ENCODE measurements at places on chromosomes 5 and 9.

DNA sequence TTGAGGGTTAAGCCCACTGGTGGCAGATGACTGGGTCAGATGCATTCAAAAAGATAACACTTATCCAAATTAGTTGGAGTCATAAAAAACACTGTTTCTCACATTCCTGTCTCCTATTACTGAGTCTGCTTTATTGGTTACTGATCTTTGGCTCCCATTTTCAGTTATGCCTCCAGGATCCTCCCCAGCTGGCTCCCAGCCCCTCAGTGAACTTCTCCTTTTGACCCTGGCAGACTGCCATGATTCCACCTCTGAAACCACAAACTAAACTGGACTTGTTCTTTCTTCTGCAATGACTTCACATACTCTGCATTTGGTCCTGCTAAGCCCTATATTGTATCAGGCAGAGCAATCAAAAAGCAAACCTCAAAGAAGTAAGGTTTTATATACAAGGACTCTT, 860.8 kb upstream of the DMAC1 start:
- DNase-seq = no peak

- DNase-seq = no peak
Measured at GRCh38 chr5:73022471-73023169, 66.8 kb downstream of the FCHO2 start.

DNA sequence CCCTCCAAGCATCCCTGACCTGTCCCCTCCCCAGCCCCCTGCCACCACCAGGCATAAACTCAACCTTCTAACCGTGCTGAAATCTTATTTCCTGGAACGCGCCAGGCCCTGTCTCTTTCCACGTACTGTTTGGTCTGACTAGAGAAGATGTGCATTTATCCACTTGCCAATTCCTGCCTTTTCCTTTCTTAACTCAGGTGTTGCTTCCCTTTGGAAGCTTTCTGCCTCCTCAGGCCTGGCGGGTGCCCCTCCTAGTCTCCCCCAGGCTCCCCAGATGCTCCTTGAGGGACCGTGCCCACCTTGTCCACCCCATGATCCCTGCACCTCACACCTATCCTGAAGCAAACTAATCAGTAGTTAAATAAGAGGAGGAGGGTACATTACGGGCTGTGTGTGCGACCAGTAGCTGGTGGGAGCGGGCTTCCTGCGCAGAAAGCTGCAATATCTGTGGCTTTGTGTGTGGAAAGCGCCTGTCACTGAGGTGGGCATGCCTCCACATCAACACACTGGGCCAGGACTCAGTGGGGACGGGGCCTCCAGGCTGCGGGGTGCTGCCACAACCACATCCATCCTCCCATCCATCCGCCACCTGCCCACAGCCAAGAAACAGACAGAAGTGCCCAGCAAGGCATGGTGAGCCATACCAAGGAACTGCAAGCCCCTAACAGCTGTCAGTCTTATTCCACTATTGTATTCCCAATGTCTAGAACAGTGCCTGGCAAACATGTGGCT, 73.5 kb downstream of the COL23A1 start:
- DNase-seq = no peak

DNA sequence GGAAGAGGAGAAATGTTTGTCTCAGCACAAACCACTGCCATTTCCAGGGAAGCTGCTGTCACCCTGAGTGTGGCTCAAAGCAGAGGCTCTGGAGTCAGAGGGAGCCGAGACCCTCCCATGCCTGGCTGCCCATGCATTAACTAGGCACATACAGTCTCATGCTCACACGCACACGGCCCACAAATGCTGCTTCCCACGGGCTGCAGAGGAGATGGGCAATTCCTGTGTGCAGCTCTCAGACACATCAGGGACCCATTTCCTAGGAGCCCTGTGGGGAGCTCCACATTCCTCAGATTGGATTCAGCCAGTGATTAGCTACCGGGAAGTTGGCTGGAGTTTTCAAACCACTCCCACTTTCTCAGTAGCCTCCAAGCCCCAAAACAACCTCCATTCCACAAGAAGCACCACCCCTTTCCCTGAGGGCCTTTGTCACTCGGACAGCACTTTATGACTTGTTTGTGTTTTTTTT, 9.1 kb upstream of the PTGES start:
- no peak for DNase-seq

- no peak for DNase-seq
Measured at GRCh38 chr5:77952636-77953212, 176.6 kb upstream of the TBCA start.

GRCh38 chr5:157603333-157604190, 28.0 kb upstream of the ADAM19 start:
- peak; percentile 48 for DNase-seq

DNA sequence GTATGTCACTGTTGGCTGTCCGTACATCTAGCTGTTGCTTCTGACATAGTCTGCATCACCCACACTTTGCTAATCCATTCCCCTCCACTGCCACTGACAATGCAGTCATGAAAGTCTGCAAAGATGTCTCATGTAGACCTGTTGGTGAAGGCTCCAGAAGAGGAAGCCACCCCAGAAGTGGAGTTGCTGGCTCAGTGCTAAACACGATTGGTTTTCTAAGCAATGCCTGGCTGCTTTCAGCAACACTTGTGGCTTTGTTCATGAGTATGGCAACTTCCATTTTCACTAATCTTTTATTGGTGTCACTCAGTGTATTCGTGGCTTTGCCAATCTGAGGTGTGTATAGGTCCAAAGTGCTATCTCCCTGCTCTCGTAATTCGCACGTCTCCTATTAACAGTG, 288.1 kb downstream of the GADD45G start:
- no peak for DNase-seq

GRCh38 chr5:97601651-97602050, 418.6 kb upstream of the RIOK2 start:
- DNase-seq = no peak

DNA sequence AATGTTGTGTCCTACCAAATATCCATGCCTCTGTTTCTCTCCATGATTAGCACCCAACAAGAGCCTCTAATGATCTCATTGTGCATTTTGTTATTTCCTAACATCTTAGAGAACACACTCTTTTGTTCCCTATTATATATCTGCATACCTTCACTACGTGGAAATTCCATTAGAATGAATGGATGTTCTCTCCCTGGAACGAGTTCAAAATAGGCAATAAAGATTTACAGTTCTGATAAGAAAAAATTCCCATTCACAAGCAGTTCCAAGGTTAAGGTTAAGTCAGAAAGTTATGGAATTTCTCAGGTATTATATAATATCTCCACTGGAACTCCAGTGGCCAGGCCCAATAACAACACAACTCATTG, 83.7 kb downstream of the TRPM6 start:
- no peak for DNase-seq

DNA sequence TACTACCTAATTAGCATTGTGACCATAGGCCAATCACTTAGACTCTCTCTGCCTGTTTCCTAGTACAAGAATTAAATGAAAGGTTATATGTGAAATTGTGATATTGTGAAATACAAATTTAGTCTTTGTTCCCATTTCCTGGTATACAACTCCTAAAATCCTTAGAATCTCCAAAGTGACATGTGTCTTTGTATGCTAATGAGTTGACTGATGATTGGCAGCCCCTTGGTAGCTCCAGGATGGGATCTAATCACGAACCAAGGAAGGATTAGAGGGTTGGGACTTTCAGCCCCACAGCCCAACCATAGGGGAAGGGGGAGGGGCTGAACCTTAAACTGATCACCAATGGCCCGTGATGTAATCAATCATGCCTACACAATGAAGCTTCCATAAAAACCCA, 31.6 kb downstream of the ATP6V0E1 start:
- DNase-seq = no peak

GRCh38 chr9:80571953-80572352, 1000.2 kb downstream of the TLE4 start:
- no peak for DNase-seq

DNA sequence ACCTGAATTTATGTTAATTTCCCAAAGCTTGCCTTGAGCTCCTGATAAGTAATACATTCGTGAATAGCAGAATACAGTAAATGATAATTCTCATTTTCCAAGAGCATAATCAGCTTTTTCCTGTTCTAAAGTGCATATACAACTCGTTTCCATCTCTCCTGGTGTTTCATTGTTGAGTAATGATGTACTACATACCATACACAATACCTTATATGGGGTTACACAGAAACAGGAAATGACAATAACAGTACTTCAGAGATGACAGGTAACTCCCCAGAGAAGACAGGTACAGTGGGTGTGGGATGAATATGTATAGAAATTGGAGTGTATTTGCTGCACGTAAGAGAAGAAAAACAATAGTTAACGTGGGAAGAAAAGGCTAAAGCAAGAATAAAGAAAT, 287.1 kb downstream of the TENT4A start:
- DNase-seq = no peak

DNA sequence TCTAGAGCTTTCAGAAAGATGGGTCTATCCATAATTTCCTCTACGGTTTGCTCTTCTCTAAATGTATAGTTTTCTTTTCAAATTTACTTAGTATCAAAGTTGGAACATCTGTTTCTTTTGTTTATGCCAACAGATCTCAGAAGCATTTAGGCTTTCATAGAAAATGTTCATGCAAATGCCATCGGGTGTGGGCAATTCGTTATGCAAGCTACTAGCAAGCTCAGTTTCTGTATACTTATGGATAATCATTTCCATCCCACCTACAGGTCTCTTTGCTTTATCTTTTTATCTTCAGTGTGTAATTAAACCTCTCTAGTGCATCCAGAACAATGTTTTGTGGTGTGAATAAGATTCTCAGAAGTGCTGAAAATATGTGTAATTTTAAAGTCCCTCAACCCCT, 59.9 kb downstream of the NUDT12 start:
- no peak for DNase-seq

GRCh38 chr9:75582870-75583269, 307.6 kb upstream of the PCSK5 start:
- no peak for DNase-seq

DNA sequence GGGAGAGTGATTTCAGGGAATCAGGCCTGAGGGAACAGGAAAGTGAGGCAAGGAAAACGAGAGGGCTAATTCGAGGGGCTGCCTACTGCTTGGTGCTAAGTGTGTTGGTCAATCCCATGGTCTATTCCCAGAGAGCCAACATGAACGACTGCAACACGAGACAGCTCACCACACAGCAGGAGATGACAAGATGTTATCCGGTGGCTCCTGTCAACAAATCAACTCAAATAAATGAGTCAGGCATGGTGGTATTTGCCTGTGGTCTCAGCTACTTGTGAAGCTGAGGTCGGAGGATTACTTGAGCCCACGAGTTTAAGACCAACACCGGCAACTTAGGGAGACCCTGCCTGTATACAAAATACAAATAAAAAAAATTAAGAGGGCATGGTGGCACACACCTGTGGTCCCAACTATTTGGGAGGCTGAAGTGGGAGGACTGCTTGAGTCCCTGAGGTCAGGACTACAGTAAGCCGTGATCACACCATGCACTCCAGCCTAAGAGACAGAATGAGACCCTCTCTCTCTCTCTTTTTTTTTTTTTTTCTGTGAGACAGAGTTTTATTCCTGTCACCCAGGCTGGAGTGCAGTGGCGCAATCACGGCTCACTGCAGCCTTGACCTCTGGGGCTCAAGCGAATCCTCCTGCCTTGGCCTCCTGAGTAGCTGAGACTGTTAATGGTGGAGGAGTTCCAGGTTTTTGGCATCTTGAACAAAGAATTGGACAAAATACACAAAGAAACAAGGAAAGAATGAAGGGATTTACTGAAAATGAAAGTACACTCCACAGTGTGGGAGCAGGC, 9.0 kb upstream of the FAF2 start:
- DNase-seq = no peak

GRCh38 chr9:127491516-127491915, 40.2 kb downstream of the LRSAM1 start:
- DNase-seq = no peak

GRCh38 chr5:144812763-144813162, 642.1 kb downstream of the KCTD16 start:
- DNase-seq = no peak

DNA sequence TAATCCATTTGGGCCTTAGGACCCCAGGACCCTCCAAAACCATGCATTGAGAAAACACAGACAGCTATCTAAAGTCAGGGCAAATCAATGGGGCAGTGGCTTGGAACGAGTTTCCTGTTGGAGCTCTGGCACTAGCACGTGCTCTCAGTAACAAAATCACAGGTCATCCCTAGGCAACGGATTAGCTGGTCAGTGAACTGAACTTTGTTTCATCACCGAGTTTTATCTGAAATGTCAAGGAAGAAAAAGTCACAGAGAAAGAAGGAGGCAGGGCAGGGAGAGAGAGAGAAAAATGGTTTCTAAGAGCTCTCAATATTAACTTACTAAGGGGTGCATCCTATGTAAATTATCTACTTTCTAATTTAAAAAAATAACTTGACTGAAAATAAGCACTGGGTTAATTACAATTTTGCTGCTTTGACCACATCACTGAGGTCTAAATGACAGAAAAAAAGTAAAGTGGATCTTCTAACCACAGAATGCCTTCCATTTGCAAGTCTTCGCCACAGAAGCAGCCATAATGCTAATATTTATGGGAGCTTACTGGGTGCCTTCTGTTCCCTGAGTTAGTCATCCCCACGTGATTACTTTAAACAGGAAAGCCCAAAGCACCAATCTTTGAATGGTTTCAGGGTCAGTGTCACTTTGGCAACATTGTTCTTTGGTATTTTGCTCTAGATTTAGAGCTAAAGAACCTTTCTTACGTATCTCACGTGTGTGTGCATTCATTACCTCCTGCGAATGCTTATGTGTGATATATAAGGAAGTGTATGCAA, 503.9 kb downstream of the RASEF start:
- DNase-seq = no peak

GRCh38 chr9:108259917-108260675, 595.7 kb downstream of the ACTL7B start:
- DNase-seq = no peak

- DNase-seq = no peak
Measured at GRCh38 chr9:69932901-69933300, 110.7 kb upstream of the MAMDC2 start.
